Left renal pelvis (tissue), 4 donors: ENCODE measurements at places on chromosomes 2 and 18.

GRCh38 chr18:21012308-21012707, 99.3 kb downstream of the ROCK1 start:
- no peak for DNase-seq

DNA sequence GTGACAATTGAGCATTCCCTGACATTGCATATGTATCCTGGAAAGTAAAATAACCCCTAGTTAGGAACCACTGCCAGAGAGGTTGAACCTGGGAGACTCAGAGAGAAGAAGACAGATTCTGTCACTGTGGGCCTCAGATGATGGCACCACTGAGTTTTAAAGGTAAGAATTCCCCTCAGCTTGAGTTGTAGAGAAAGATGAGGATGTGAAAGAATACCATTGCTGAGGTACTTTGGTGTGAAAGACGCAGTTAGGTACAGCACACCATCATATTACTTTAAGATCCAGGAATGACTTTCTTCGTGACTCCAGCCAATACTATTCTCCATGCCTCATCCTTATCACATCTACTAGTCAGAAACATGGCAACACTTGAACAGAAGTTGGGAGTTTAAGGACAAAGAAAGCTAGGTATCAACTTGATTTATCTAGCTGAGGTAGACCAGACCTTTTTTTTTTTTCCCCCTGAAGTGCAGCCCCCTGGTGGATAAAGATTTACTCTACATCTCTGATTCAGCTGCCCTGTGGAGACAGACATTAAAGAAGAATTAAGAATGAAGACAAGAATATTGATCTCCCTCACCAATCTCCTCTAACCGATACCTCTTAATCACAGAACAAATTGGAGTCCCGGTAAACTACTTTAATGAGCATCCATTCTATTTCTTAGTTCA, 630.5 kb upstream of the FANCL start:
- no peak for DNase-seq

DNA sequence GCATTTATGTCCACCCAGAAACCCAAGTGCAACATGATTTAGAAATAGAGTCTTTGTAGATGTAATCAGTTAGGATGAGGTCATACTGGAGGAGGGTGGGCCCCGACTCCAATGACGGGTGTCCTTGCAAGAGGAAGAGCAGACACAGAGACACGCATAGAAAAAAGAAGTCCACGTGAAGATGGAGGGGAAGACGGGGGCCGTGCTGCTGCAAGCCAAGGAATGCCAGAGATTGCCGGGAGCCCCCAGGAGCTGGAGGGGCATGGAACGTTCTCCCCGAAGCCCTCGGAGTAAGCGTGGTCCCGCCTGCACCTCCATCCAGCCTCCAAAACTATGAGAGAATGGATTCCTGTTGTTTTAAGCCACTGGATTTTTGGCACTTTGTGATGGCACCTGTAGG, 51.6 kb downstream of the PTGR3 start:
- no peak for DNase-seq

- DNase-seq, result no peak
These were observed 159.7 kb upstream of the GLI2 start for GRCh38 chr2:120575966-120576365.

DNA sequence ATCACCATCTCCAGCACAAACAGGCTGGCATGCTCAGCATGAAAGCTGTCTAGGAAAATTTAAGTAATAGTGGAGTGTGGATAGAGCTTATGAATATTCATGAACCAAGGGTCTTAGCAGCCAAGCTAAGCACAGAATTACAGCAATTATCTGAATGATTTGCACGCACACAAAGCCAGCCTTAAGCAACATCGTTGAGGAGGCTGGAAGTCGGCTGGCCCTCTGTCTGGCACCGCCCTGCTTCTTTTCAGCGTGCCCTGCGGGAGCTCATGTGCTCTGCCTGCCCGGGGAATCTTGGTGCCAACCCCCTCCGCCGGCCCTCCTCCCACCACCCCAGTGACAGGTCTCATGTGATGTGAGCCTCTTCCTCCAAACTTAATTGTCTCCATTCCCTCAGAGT, 540.1 kb downstream of the CMPK2 start:
- no peak for DNase-seq

- no peak for DNase-seq
These were observed 46.8 kb upstream of the NCK2 start for GRCh38 chr2:105697781-105698449.
